Activated naive CD4-positive, alpha-beta T cell treated with anti-CD3 and anti-CD28 coated beads, Interleukin-2, amount 50 U/mL, for 72 hours (primary cell): ENCODE measurements at places on chromosomes 7 and 10. TPM values are rescaled to one million over a fixed set of nuclear protein-coding genes. Genes with fewer than 3 reads are reported as not detected.

The CALHM3 gene
- total RNA-seq: not detected

The PNLIPRP1 gene
- not detected for total RNA-seq

The UCN3 gene
- not detected for total RNA-seq

The TEX47 gene
- total RNA-seq: not detected

The C10orf67 gene
- 1.5 TPM for total RNA-seq

The GAD2 gene
- total RNA-seq: not detected

The HMX2 gene
- total RNA-seq: 0.60 TPM

The CCDC7 gene
- total RNA-seq: 16.7 TPM

The NEUROD6 gene
- not detected for total RNA-seq

The HYAL4 gene
- total RNA-seq: 0.14 TPM

The SFMBT2 gene
- 32.1 TPM for total RNA-seq

The HOXA2 gene
- not detected for total RNA-seq

The CFTR gene
- total RNA-seq: not detected

The CFAP46 gene
- total RNA-seq: 0.45 TPM

The UNCX gene
- total RNA-seq: not detected

The GNA12 gene
- 16.7 TPM for total RNA-seq

The EVX1 gene
- not detected for total RNA-seq

The EPO gene
- total RNA-seq: not detected

The NOD1 gene
- 8.2 TPM for total RNA-seq

The LDB3 gene
- total RNA-seq: 0.05 TPM

GRCh38 chr7:155852426-155853301 lies 40.4 kb upstream of the SHH start:
- DNase-seq: no peak

DNA sequence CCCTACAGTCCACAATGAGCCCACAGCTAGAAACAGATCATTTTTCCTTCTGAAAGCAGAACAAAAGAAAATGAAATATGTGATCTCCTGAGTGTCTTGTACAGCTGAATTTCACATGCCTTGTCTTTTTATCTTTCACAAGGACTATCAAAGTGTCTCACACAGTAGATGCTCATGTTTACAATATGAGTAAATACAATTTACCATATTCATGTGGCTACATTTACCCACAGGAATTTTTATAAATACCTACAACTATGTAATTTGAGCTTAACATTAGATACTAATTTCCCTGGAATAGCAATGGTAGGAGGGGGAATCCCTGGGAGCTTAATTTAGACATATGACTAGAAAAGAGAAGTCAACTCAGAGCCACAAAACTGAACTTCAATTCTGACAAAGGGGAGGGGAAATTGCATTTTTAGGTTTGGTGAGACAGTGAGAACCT lies 186.2 kb downstream of the MACC1 start:
- no peak for DNase-seq

DNA sequence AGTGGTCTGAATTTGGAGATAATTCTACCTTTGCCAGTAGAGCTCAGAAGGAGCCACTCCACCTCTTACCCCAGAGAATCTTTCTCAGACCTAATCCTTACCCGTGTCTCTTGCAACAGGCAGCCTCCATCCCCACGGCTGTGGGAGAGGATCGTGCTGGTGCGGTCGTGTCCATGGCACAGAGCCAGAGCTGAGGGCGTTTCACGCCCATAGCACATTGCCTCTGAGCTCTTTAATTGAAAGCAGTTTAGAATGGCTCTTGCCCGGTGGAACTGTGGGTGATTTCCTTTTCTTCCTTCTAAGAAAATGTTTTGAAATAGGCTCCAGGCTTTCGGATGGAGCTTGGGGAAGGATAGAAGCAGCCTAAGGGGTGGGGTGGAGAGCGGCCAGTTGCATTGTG lies 41.5 kb downstream of the PRF1 start:
- no peak for DNase-seq

DNA sequence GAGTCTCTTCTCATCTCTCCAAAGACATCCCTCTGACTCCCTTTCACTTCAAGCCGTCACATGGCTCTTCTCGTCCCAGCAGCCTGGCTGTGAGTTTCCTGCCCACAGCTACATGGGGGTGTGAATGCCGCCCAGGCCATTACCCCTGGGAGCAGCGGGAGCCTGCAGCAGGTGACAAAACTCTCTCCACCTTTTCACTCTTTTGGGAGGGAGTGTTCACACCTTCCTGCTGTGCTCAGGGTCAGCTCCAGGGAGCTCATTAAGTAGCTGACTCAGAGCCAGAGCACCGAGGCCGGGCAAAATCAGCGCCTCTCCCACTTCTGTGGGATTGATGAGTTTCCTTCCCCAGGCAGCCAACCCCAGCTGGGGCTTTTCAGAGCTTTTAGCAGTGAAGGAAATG lies 271.3 kb downstream of the TYW1 start:
- DNase-seq: no peak

DNA sequence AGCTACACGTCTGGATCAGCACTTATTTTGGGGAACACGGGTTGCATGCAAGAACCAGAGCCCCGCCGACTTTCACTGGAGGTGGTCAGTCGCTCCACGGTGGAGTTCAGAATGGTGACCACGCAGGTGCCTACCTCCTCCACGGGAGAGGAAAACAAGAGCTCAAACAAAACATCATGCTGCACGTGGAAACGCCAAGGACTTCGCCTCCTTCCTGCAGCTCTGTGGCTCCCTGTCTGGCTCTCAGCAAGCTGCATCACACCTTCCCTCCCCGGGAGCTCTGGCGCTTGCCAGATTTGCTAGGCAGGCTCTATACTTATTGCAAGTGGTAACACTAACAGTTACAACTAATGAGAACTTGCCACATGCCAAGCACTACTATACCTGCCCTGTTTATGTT lies 26.0 kb downstream of the GSDME start:
- no peak for DNase-seq

DNA sequence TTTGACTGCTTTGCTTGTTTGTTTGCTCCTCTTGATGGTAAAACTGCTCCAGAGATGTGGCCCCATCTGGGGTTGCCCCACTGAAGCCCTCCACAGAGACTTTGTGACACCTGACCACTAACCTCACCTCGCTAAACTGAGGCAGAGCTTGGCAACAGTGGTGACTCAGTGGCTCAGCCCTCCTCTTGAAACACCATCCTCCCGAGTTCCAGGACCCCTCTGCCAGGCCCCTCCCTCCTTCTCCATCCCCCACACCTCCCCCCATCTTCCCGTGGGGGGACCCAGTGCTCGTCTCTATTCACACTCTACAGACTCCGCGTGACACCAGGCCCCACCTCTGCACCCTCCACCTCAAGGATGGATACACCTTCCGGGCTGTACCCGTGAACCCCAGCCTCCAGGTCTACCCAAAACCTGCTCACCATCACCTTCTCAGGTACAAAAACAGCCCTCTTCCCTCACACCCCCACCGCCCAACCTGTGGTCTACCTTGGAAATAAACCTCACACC lies 19.0 kb upstream of the RET start:
- no peak for DNase-seq

DNA sequence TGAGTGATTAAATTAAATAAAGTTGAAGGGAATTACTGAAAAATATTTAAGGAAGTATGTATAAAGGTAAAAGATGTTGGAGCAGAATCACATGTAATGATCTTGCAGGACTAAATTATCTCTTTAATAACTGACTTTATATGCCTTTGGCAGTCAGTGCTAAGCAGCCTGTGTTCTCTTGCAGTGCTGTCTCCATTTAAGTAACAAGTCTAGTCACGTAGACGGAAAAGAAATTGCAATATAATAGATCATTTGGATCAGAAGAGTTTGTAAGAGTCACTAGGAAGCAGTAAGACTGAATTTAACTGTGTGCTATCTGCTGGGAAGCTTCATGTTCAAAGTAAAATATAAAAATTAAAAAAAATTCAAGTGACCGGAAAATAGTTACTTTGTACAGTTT lies 21.4 kb downstream of the BZW2 start:
- no peak for DNase-seq

DNA sequence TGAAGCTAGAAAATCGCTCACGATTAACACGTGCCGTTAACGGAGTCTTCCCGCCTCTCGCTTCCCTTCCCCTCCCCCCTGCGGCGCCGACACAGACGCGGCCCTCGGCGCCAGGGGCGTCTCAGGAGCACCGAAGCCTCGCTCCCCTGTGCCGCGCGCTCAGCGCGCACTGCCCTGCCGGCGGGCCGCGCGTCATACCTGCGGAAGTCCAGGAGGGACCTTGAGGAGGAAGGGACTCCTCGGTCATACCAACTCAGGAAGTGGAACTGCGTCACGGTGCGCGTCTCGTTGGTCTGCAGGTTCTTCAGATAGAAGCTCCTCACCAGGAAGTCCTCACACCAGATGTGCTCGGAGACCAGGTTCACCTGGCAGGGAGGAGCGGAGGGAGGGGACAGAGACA lies 239.6 kb downstream of the DNAJB6 start:
- DNase-seq: peak; percentile 21

- no peak for DNase-seq
These were observed 179.5 kb upstream of the CXCL12 start for GRCh38 chr10:44564361-44564760.

- no peak for DNase-seq
These were observed 265.5 kb downstream of the KCNMA1 start for GRCh38 chr10:77371848-77372799.

DNA sequence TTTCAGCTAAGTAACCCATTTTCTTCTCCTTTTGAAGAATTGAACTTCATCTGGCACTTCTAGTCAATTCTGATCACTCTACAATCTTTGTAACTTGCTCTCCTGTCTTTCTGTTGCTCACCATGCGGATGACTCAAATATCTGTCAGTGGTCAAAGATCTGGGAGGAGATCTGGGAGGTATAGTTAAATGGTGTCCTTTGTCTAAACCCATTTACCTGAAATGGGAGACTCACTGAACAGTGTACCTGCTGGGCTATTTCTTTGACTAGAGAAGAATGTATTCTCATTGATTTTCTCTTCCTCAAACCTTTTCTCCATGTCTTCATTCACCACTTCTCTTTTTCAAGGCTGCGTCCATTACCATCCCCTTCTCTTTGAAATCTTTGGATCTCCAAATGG lies 42.0 kb upstream of the PCLO start:
- DNase-seq: no peak

DNA sequence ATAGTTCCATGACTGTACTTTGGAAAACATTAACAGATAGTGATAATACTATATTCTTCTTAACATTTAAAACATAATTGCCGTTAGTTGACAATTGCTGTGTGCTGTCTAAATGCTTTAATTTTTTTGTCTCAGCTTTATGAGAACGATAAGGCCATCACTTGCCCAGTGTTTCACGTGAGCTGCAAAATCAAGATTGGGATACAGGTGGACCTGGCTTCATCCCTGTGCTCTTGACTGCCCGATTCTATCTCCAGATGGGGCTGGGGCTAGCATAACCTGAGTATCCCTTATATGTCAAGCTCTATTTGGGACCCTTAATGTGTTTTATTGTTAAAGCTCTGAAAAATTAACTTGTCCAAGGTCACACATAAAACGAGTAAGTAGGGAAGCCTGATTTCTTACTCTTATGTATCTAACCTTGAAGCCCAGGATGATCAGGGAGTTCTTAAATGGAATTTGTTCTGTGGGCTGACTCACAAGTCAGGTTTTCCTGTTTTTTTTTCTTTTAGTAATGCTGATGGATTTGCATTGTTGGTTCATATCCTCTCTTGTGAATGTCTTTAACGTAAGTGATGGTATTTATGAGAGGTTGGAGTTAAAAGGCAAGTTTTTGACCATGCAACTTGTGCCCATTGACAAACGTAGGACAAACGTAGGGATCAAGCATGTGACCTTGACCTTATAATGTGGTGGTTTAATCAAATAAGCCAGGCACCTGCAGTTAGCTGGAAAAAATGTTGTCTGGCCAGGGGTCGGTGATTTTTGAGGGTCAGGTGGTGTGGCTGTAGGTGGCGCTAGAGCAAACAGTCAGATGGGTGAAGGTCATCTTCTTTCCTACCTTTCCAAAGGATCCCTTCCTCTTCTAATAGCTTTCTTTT lies 3.6 kb downstream of the PRKAR2B start:
- no peak for DNase-seq

DNA sequence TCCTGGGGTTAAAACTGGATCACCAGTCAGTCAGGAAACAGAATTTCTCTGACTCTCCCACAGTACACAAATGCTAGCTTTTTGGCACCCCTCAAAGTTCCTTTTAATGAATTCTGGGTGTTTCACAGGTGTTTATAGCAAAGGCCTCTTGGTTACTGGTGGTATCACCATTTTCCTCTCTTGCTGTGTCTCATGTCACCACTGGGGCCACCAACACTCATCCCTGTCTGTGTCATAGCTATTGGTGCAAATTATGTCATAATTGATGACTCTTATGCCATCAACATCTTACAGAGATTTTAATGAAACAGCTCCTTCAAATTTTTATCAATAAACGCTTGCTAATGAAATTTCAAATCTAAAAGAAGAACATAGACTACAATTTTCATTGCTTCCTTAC lies 27.7 kb upstream of the OSBPL3 start:
- no peak for DNase-seq

GRCh38 chr7:7265081-7266075 lies 83.0 kb downstream of the C1GALT1 start:
- DNase-seq: no peak

GRCh38 chr7:36583318-36583717 lies 141.0 kb downstream of the AOAH start:
- DNase-seq: no peak

GRCh38 chr7:111622084-111622483 lies 59.8 kb upstream of the IMMP2L start:
- no peak for DNase-seq

- DNase-seq: no peak
These were observed 47.2 kb downstream of the DNAJC12 start for GRCh38 chr10:67790534-67791408.

DNA sequence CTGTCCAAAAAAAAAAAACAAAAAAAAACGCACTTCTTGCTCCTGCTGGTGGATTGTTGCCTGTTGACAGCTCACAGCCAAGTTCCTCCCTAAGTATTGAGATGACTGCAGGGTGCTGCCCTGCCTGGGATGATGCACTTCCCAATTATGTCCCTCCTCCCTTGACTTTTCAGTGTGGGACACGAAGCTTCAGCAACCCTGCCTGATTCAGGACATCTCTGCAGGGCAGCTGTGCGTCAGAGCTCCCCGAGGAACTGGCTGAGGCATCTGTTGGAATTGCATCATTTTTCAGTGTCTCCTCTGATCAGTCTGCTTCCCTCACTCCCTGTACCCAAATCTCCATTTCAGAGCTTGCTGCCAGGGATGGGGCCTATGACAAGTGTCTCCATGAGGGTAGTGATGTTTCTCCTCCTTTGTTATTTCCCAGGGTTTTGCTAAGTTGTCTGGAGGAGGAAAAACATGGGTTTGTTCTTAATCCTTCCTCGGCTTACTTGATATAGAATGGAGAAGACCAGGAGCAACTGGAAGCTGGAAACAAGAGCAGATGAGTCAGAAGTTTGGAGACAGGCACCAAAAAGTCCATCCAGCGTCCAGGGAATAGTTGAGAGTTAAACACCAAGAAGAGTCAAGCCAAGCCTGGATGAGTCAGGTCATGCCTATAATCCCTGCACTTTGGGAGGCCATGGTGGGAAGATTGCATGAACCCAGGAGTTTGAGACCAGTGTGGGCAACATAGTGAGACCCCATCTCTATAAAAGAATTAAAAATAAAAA lies 355.1 kb downstream of the GALNT17 start:
- no peak for DNase-seq

GRCh38 chr10:69579464-69580060 lies 6.3 kb upstream of the NEUROG3 start:
- DNase-seq: no peak
